ENCODE measurements at places on chromosomes 1 and 21.
A peak's percentile ranks its signal among the peaks of the same experiment; 100 is the strongest.

DNA sequence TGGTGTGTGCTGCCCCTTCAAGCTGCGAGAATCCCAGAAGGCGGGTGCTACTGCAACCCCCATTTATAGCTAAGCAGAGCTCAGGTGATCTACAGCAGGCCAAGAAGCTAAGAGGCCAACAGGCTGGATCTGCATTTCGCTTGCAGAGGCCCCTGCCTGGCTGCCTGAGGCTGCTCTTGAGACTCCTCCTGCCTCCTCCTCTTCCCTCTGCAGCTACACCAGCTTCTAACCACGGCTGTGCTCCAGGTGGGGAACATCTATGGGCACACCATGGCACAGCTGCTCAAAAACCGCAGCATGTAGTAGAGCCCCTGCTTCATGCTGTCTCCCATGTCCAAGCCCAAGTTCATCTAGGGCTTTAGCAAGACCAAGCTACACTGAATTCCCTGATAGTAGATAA is 72.9 kb upstream of the ZNF678 start:
- DNase-seq: no peak

GRCh38 chr1:214510477-214510876 is 40.9 kb downstream of the PTPN14 start:
- no peak for DNase-seq

- no peak for DNase-seq
Observed at GRCh38 chr1:227885648-227886502, 61.9 kb downstream of the WNT9A start.

- no peak for DNase-seq
Observed at GRCh38 chr1:173161510-173162221, 45.5 kb downstream of the TNFSF4 start.

- DNase-seq: no peak
Observed at GRCh38 chr1:108886292-108886691, 9.5 kb downstream of the GPSM2 start.

- no peak for DNase-seq
Observed at GRCh38 chr1:76807543-76808260, 59.6 kb upstream of the ST6GALNAC5 start.

GRCh38 chr21:42929969-42930368 is 4.5 kb upstream of the ERVH48-1 start:
- no peak for DNase-seq

GRCh38 chr1:109808703-109809102 is 45.0 kb upstream of the EPS8L3 start:
- DNase-seq: no peak

DNA sequence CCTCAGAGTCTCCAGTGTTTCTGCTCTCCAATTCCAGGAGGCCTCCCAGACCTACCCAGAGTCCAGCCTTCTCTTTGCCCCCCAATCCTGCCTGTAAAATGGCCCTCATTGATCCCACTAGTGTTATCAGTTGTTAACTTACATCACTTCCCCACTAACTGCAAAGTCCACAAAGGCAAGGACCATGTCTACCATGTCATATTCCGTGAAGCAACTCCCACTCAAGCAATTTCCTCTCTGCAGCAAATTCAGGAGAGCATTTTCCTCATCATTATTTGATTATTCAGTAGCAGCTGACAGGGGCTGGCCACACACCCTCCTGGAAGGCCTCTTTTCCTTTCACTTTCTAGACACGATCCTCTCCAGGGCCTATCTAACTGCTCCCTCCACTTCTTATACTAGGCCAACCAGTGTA is 153.5 kb downstream of the RERE start:
- no peak for DNase-seq

- no peak for DNase-seq
Observed at GRCh38 chr1:2463396-2463795, 12.7 kb upstream of the PLCH2 start.

- DNase-seq: no peak
Observed at GRCh38 chr1:202815120-202815519, 4.4 kb downstream of the PCAT6 start.

GRCh38 chr1:246462986-246463385 is 44.1 kb downstream of the SMYD3 start:
- DNase-seq: no peak

- DNase-seq: no peak
Observed at GRCh38 chr1:25476186-25477097, 45.7 kb downstream of the MACO1 start.

DNA sequence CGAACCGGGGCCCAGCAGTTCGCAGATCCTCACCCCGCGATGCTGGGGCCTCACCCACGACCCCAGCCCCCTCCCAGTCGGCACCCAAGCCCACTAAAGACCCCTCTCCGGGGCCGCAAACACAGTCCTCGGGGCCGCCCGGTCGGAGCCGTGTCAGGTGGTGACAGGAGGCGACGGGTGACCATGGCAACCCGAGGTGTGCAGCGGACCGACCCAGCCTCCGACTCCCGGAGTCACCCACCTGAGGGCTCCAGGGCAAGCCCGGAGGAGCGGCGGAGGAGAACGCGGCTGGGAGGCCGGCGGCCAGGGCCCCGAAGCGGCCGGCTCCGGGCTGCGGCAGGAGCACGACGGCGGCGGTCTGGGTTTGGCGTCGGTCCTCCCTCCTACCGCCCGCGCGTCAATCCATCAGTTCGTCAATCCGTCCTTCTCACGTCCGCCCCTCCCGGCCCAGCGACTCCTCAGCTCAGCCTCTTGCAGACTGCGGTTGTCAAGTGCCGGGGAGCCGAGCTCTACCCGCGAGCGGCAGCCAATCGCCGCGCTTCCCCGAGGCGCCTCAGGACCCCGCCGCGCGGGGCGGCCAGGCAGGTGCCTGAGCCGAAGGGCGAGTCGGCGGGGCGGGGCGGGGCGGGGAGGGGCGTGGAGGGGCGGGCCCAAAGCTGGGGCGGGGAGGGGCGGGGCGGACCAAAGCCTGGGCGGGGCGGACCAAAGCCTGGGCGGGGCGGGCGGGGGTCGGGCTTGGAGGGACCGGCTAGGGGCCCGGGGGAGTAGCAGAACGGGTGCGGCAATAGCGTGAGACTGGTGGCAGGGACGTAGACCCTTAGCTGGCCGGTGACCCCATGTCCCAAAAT is at the start of gene WDR47:
Gene WDR47 (minus strand): TSS at position 482 of the 848 bp plus-strand sequence. CDS start 18,590 bp downstream, outside the sequence.
- DNase-seq: peak; percentile 88

GRCh38 chr1:241598249-241598648 is 41.9 kb downstream of the CHML start:
- DNase-seq: no peak

GRCh38 chr1:77845951-77846350 is 42.5 kb upstream of the NEXN start:
- DNase-seq: no peak

DNA sequence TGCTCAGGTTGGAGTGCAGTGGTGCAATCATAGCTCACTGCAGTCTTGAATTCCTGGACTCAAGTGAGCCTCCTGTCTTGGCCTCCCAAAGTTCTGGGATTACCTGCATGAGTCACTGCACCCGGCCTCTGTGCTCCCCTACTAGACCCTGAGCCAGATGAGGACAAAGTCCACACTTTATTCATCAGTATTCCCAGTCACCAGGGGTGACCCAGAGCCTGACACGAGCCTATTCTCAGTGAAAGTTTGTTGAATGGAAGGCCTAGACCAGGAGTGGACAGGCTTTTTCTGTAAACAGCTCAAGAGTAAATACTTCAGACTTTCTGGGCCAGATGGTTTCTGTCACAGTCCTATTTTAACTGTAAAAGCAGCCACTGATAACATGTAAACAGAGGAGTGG is 68.2 kb downstream of the MAB21L3 start:
- DNase-seq: no peak

DNA sequence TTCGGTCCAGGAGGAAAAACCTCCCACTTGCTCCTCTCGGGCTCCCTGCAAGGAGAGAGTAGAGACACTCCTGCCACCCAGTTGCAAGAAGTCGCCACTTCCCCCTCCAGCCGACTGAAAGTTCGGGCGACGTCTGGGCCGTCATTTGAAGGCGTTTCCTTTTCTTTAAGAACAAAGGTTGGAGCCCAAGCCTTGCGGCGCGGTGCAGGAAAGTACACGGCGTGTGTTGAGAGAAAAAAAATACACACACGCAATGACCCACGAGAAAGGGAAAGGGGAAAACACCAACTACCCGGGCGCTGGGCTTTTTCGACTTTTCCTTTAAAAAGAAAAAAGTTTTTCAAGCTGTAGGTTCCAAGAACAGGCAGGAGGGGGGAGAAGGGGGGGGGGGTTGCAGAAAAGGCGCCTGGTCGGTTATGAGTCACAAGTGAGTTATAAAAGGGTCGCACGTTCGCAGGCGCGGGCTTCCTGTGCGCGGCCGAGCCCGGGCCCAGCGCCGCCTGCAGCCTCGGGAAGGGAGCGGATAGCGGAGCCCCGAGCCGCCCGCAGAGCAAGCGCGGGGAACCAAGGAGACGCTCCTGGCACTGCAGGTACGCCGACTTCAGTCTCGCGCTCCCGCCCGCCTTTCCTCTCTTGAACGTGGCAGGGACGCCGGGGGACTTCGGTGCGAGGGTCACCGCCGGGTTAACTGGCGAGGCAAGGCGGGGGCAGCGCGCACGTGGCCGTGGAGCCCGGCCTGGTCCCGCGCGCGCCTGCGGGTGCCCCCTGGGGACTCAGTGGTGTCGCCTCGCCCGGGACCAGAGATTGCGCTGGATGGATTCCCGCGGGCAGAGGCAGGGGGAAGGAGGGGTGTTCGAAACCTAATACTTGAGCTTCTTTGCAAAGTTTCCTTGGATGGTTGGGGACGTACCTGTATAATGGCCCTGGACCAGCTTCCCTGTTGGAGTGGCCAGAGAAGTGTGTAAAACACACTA is 45.3 kb downstream of the MRPL39 start:
- peak; percentile 83 for DNase-seq

DNA sequence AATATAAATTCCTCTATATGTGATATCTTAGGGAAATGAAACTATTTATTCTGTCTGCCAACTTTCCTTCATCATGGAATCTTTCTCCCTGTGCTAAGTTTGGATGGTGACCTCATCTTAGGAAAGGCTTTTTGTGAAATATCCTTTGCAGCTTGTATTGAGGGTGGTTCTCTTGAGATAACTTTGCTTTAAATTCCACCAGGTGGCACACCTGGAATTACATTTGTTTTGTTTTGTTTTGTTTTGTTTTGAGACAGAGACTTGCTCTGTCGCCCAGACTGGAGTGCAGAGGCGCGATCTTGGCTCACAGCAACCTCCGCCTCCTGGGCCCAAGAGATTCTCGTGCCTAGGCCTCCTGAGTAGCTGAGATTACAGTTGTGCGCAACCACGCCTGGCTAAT is 7.6 kb upstream of the CD1A start:
- no peak for DNase-seq

GRCh38 chr1:114609826-114610225 is 28.4 kb upstream of the BCAS2 start:
- DNase-seq: no peak

Measured in activated T-cell treated with anti-CD3 and anti-CD28 coated beads for 4 hours (primary cell).